ENCODE measurements at places on chromosomes 5 and 9.

GRCh38 chr9:80843028-80843427, 846.3 kb downstream of the TLE1 start:
- no peak for DNase-seq

DNA sequence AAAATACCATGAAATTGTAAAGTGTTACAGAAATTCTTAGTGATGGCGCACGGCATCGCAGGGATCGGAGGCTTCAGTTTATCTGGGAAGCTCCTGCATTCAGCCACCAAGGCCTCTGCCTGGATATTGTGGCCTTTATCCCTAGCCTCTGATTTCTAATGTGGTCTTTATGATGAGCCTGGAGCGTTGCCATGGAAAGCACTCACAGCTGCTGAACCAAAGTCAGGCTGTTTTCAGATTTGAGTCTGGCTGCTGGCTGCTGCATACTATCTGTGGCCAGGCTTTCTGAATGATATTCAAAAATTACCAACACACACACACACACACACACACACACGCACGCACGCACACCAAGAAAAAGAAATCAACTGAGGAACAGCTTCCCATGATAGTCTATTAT, 101.1 kb upstream of the ZNF366 start:
- no peak for DNase-seq

DNA sequence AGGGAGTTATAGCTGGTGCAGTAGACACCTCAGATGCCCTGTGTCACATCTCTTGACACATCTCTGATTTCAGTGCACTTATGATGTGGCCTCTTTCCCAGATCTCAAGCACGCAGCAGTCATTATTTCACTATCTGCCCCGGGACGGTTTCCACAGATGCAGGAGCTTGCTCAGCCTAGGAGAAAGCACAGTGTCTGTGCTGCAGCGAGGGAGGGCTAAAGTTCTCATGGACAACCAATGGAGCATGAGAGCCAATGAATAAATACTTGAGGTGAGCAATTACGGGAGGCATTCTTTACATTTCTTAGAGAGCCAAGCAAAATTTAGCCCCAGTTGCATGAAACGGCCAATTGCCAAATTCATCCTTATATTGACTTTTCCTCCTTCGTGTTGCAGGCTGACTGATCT, 7.4 kb upstream of the MOB3B start:
- DNase-seq = no peak

GRCh38 chr5:154593071-154593470, 115.0 kb upstream of the HAND1 start:
- DNase-seq = no peak

- no peak for DNase-seq
Observed at GRCh38 chr9:1219284-1219683, 169.1 kb downstream of the DMRT2 start.

DNA sequence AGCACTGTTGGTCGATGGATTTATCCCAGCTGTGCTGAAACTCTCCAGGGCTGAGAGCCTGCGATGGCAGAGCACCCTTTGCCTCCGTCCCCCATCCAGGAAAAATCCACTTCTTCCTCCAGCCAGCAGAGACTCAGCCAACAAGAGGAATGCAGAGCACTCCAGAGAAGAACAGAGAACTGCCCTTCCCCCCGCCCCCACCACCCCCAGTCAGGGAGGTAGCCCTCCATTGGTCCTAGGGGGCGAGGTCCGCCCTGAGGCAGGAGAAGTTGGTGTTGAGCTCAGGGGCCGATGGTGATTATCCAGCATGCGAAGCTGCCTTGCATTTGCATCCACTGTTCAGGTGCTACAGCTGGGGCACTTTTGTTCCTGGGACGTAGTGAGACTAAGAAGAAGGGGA, 9.0 kb downstream of the TLX3 start:
- DNase-seq = no peak

DNA sequence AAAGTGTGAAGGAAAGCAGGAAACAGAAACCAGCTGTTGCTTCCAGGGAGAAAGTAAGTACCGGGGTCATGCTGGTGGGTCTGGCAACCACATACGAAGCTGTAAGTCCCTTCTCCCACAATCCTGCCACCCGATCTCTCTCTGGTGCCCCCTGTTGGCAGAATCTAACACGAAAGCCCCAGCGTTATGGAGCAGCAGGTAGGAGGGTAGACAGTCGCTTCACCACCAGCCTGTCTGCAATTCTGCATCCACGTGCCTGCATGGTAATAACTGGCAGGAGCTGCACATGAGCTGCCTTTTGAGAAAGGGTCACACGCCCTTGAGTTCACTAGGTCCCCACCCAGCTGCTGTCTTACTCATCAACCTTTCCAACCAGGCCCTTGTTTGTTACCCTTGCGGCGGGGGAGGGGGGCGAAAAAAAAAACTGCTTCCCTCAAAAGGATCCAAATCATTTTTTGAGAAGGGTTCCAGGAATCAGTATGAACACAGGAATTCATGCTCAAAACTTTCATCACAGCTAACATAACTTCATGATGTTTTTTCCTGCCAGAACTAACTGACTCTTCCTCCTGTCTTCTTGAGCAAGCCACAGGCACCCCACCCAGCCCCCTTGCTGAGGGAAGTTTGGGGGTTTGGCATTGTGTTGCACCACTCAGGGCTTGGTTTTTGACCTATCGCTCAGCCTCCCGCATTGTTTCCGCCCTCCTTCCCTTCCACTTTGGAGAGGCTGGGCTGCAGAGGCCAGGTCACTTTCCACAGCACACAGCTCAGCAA, 19.6 kb upstream of the TMEM252 start:
- no peak for DNase-seq

DNA sequence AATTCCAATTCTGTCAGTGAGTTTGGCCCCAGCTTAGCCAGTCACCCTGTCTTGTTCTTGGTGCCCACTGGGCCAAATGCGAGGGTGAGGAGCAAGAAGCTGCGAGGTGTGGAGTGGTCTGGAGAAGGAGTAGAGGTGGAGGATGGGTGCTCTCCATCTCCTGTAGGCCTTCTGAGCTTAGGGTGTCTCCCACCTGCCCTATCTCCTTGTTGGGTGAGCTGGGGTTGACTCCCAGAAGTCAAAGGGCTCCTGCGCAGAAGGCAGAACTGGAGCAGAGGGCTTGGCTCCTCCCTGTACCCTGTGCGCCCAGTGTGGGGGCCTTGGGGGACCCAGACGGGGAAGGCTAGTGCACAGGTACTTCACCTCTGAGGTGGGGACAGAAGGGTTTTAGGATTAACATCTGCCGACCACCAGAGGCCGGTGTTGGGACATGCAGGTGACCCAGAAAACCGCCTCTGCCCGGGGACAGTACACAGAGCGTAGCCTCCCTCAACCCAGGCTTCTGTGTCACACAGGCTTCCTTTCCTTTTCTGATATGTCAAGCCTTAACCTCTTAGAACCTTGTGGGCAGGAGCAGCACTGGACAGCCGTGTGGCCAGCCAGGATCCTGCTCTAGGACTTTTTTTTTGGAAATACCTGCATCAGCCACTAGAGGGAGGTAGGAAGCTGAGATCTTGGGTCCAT, 16.9 kb downstream of the IL5 start:
- no peak for DNase-seq

DNA sequence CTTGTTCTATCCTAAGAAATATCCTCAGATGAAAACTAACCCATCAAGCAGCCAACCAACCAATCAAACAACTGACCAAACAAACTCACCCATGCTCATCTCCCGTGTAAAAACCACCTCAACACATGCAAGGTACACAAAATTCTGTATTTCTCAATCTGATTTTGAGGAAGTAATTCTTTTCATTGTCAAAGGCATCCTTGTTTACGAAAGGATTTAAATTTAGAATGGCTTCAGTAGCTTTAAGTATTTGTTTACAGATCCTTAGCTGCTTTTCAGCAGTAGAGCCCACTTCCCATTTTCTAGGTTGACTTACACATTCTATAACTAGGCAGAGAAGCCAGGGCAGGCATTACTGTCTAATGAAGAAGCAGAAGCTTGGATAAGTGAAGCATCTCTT, 78.6 kb downstream of the NTRK2 start:
- DNase-seq = no peak

- no peak for DNase-seq
Observed at GRCh38 chr5:138663009-138663408, 87.8 kb upstream of the HSPA9 start.

DNA sequence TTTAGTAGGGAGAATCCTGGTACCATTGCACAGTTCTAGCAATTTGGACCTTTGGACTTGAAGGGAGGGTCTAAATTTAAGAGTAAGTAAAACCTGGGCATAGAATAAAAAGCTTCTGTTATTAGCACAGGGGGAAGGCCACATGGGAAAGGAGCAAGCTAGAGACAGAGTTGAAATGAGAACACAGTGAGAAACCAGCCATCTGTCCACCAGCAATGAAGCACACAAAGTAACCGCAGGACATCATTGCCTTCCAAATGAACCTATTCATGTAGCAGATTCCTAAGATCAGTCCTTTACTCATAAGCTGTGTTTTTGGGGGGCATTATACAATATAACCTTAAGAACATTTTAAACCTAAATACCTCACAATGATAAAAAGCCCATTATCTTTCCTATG, 407.4 kb downstream of the HCN1 start:
- no peak for DNase-seq

DNA sequence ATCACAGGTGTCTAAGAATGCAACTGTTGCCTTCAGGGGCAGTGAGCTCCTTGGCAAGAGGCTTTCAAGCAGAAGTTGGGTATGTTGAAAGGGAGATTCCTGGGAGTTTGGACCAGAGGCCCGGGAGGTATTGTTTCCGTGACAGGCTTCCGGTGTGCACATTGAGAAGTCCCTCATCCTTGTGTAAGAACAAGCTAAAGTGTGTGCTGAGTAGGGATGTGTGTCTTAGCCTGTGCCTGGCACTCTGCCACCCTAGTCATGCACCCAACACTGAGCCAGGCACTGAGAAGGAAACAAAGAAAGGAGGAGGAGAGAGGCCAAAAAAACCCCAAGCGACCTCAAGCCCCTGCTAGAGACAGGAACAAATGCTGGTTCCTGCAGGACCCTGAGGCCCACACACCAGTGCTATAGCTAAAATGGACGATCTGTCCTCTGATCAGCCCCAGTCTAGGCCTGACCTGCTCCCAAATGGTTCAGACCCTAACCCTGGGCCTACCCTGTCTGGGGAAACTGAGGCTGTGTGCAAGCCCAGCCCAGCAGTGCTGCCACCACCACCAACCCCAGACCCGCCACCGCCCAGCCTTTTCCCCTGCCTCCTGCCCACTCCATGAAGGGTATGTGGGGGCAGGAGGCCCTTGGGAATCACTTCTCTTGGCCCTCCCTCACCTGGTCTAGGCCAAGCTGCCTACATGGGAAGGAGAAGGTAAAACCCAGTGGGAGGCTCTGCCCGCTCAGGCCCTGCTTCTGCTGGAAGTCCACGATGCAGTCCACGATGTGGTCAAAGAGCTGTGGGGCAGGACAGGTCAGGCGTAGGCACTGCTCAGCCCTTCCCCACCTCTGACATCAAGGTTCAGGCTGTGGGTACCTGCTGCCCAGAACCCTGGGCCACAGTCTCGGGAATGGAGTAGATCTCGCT, 12.6 kb downstream of the HK3 start:
- DNase-seq = no peak

GRCh38 chr5:27325513-27325912, 287.1 kb upstream of the CDH9 start:
- no peak for DNase-seq

All from activated gamma-delta T cell (primary cell).